Stimulated activated CD4-positive, alpha-beta T cell treated with anti-CD3 and anti-CD28 coated beads, Interleukin-4, amount 100 ng/mL, for 24 hours (primary cell): ENCODE measurements at places on chromosomes 4 and X.

- peak; percentile 24 for DNase-seq
These were observed 1.4 kb downstream of the NDNF start for GRCh38 chr4:121070696-121071639.

- peak; percentile 61 for DNase-seq
These were observed 13.3 kb upstream of the IL3RA start for GRCh38 chrX:1323315-1323714.

- DNase-seq, result no peak
These were observed 219.5 kb downstream of the PAPSS1 start for GRCh38 chr4:107500551-107500950.

- DNase-seq, result no peak
These were observed 42.2 kb downstream of the TBCK start for GRCh38 chr4:106273831-106274230.

- no peak for DNase-seq
These were observed 35.9 kb downstream of the ABLIM2 start for GRCh38 chr4:8122746-8123145.

DNA sequence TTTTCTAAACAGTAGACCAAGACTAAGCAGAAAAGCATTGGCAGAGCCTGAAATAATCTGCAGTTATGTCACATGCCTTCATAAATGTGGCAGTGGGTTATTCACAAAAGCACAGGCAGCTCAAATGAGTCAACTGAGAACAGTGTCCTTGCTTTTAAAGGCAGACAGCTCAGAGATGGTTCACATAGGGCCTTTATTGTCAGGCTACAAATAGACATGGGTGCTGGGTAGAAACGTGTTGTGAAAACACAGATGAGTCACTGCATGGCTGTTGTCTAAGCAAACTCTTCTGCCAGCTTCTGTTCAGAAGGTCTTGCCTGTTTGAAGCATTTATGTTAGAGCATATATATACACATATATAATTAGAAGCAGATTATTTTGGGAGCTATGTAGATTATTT, 118.0 kb downstream of the SLC4A4 start:
- no peak for DNase-seq

DNA sequence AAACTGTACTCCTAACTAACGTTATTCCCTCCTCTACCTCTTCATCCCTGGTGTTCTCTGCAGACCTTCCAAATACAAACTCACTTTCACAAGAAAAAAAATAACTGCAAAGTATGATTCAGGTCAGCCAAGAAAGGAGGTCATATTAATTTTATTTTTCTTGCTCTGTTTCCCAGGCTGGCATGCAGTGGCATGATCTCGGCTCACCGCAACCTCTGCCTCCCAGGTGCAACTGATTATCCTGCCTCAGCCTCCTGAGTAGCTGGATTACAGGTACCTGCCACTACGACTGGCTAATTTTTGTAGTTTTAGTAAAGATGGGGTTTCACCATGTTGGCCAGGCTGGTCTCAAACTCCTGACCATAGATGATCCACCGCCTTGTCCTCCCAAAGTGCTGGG, 156.6 kb downstream of the CHIC2 start:
- no peak for DNase-seq

DNA sequence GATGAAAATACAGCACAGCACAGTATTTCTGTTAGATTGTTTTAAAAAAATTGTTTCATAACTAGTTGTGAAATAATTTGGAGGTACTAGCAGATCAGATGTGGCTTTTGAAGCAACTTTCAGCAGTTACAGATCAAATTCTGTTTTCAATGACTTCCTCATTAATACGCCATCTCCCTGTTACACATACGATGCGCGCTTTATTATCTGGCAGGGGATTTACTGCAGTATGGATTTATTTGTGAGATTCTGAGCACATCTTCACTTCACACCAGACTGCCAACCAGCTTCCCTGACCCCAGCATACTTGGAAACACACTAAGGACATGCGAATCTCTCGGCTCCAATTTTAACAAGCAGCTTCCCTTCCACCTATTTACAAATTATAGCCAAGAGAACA, 235.5 kb upstream of the DIAPH2 start:
- no peak for DNase-seq
